ENCODE measurements at places on chromosomes 1 and 21. TPM values are rescaled to one million over a fixed set of nuclear protein-coding genes. Genes with fewer than 3 reads are reported as not detected.

Gene MECR
- 14.4 TPM for total RNA-seq

Gene CAMK2N1
- total RNA-seq = 7.2 TPM

Gene SLC9C2
- total RNA-seq = 0.03 TPM

Gene GJB5
- not detected for total RNA-seq

Gene AADACL4
- total RNA-seq = not detected

Gene FCRLB
- 1.6 TPM for total RNA-seq

All from smooth muscle cell of the pulmonary artery (primary cell).